HFFc6 (cell line): ENCODE measurements at places on chromosomes 2 and 18. TPM values are rescaled to one million over a fixed set of nuclear protein-coding genes. Genes with fewer than 3 reads are reported as not detected.

- DNase-seq, result no peak
Observed at GRCh38 chr2:161976295-161976694, 97.7 kb downstream of the DPP4 start.

- no peak for DNase-seq
Observed at GRCh38 chr2:232137356-232138147, 176.0 kb downstream of the DIS3L2 start.

- DNase-seq, result no peak
Observed at GRCh38 chr2:43020990-43021669, 205.3 kb downstream of the ZFP36L2 start.

NAT8 gene
- not detected in 3 replicates for total RNA-seq

GRCh38 chr2:43417300-43417699 lies 178.5 kb downstream of the THADA start:
- DNase-seq, result no peak

- DNase-seq, result no peak
Observed at GRCh38 chr2:3959372-3959771, 256.0 kb downstream of the DCDC2C start.

- no peak for DNase-seq
Observed at GRCh38 chr2:96558061-96558460, 21.5 kb downstream of the ARID5A start.
